Osteoblast (primary cell): ENCODE measurements at places on chromosomes 7 and 10. TPM values are rescaled to one million over a fixed set of nuclear protein-coding genes. Genes with fewer than 3 reads are reported as not detected.

Gene KCNH2
- total RNA-seq: not detected in 2 replicates

Gene CHCHD1
- 11.2 and 12.7 TPM in 2 replicates for total RNA-seq

Gene NPSR1
- total RNA-seq: not detected in 2 replicates

Gene OR9A2
- not detected in 2 replicates for total RNA-seq

Gene DLX5
- 2.5 and 3.2 TPM in 2 replicates for total RNA-seq

Gene ACSM6
- total RNA-seq: not detected in 2 replicates

Gene LOXL4
- 28.6 and 36.6 TPM in 2 replicates for total RNA-seq

Gene CYP26C1
- under 0.01 TPM in 2 replicates for total RNA-seq

Gene NFKB2
- 17.7 and 20.3 TPM in 2 replicates for total RNA-seq

Gene TMEM225B
- 0.29 and 0.72 TPM in 2 replicates for total RNA-seq

Gene HOXA11
- 14.4 and 15.2 TPM in 2 replicates for total RNA-seq

Gene CUBN
- 0.88 and 1.1 TPM in 2 replicates for total RNA-seq

Gene MKI67
- total RNA-seq: 2.5 and 3.5 TPM in 2 replicates

Gene TFPI2
- total RNA-seq: 8.7 and 10.6 TPM in 2 replicates

Gene AKR1C8
- not detected in 2 replicates for total RNA-seq

Gene ITIH2
- not detected in 2 replicates for total RNA-seq

Gene CFAP69
- total RNA-seq: 5.4 and 8.8 TPM in 2 replicates

Gene NUTM2B
- 0.72 and 0.88 TPM in 2 replicates for total RNA-seq

Gene PIP
- total RNA-seq: not detected in 2 replicates

Gene ADCY1
- 0.59 and 1.1 TPM in 2 replicates for total RNA-seq

Gene AMZ1
- total RNA-seq: 2.1 and 2.5 TPM in 2 replicates

Gene STAG3
- total RNA-seq: 0.59 and 1.4 TPM in 2 replicates

Gene EBLN1
- not detected in 2 replicates for total RNA-seq

Gene CTNNA3
- not detected in 2 replicates for total RNA-seq

Gene NKX6-2
- not detected in 2 replicates for total RNA-seq

Gene METTL27
- 8.7 and 8.8 TPM in 2 replicates for total RNA-seq

Gene NUTM2E
- total RNA-seq: not detected in 2 replicates
